RKO (cell line): ENCODE measurements at places on chromosomes 13 and 19.
A peak's percentile ranks its signal among the peaks of the same experiment; 100 is the strongest.

DNA sequence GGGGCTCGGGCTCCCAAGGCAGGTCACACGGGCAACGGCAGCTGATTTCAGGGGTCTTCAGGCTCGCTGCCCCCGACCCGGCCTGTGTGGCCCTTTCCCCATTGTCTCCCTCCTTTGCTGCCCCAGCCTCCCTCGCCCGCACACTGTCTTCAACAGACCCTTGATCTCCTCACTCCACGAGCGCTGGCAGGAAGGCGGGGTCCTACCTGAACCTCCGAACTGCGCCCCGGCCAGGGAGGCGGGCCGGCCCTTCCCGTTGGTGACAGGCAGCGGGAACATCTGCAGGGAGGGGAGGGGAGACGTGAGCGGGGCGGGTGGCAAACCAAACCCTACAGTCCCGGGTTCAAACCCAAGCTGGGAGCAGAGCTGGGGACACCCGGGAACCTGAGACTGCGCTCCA lies 6.3 kb downstream of the TCF3 start:
- DNase-seq: no peak

DNA sequence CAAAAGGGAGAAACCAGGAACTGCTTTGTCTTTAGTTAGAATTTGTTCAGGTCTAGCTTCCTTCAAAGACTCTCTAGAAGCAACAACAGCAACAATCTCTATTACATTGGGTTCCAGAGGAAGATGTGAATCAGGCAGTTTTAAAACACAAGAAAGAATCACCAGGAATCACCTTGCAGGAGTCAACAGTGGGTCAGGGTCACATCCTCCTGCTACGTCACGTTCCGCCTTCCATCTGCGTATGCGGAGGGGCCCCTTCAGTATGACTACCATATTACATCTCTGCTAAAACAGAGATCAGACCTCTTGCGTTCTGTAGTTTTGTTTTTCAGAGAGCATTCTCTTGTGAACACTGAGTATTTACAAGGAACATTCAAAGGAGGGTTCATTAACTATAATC lies 147.8 kb upstream of the STARD13 start:
- no peak for DNase-seq

GRCh38 chr19:11496391-11497163 lies 9.1 kb downstream of the ZNF653 start:
- peak; percentile 90 for DNase-seq

DNA sequence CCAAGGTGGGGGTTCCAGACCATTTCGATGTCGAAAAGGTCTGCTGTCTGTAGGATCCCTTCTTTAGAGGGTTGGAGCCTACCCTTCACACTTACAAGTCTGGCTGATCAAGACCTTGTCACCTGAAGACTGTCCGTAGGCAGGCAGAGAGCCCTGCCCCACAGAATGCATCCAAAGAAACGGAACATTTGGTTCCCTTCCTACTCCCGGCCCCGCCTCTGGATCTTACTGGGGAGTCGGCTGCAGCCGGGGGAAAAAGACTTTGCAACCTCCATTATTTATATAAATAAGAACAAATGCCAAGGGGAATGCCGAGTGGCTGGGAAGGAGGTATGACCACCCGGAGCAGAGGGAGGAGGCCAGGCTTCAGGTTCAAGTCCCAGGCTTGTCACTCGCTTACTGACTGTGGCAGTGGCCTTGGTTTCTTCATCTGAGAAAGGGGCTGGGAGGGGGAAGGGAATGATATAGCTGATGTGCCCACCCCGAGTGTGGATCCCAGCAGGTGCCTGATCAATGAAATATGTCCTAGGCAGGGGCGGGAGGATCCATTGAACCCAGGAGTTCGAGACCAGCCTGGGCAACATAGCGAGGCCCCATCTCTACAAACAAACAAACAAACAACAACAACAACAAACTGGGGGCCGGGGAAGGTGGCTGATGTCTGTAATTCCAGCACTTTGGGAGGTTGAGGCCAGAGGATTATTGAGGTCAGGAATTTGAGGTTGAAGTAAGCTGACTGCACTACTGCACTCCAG lies 48.7 kb downstream of the RFX2 start:
- no peak for DNase-seq

GRCh38 chr19:21158523-21159135 lies 16.8 kb downstream of the ZNF431 start:
- DNase-seq: no peak
